ENCODE measurements at places on chromosomes 5 and 9.

- DNase-seq = no peak
These were observed 69.5 kb upstream of the CDH6 start for GRCh38 chr5:31124026-31124425.

- DNase-seq = no peak
These were observed 27.9 kb downstream of the SPRY4 start for GRCh38 chr5:142296914-142297417.

GRCh38 chr9:110257956-110258355, 1.6 kb upstream of the TXN start:
- no peak for DNase-seq

DNA sequence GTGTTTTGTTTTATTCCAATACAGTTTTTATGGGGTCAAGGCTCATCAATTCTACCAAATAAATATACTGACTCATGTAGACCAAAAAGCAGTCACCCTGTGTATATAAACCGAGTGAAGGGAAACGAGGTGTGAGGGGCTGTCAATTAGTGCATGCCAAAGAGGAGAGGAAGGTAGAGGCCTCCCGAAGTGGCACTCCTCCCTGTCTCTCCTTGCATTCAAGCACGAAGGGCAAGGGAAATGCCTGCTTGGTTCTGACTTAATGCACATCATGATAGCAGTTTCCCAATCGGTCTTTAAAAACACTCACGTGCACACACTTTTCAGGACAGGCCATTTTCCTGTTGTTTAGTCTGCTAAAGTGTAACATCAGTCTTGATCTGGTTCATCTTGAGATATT, 125.6 kb upstream of the SLCO6A1 start:
- DNase-seq = no peak

DNA sequence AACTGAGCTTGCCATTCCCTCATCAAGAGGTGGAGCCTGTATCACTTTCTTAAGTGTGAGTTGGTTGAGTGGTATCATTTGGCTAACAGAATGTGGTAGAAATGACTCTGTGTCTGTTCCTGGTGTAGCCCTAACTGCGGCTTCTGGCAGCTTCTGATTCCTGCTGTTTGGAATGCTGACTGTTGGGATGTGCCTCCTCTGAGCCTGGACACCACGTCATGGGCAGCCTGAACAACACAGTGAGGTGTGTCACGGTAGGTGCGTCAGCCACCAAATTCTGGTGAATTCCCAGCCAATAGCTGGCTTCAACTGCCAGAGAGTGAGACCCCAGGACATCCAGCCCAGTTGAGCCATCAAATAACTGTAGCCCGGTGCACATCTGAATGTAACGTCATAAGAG, 6.1 kb upstream of the C9orf152 start:
- DNase-seq = peak; percentile 40

Measured in H54 (cell line).